Heart left ventricle (tissue), 16 donors: ENCODE measurements at places on chromosomes 6 and 20. TPM values are rescaled to one million over a fixed set of nuclear protein-coding genes. Genes with fewer than 3 reads are reported as not detected.
A peak's percentile ranks its signal among the peaks of the same experiment; 100 is the strongest.

RREB1 gene
- polyA plus RNA-seq: 9.1 TPM

DNA sequence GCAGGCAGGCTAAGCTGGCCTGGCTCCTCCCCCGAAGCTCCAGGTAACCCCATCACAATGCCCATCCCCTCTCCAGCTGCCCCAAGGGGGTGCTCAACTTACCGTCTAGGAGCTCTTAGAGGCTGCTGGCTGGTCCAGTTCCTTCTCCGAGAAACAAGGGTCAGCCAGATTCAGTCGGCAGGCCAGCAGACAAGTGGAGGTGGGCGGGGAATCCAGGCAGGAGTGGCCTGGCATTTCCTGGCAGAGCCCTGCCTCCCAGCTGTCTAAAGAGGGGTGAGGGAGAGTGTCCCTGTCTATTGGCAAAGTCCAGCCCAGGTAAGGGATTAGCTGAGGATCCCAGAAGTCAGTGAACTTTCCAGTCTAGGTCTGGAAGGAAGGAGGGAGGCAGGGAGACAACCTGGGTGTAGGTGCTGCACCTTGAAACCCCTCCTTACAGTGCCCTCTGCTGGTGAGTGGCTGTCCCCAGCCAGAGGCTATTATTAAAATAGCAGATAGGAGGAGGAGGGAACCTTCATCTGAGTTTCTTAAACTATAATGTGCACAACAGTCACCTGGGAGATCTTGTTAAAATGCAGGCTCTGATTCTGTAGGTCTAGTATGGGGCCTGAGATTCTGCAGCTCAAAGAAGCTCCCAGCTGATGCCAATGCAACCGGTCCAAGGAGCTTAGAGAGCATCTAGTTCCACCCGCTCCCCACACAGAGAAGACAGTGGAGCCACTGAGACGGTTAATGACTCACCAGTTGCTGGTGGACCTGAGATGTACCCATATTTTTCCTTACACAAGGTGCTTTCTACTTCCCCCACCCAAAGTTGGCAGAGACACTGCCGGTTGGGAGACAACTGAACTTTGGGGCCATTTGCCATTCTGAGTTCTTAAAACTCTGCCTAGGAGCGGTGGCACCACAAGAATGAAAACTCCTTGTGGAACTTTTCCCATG is at the start of gene UNC5CL:
UNC5CL (minus strand) TSS at position 162 of the 939 bp plus-strand sequence. CDS start 4,147 bp downstream, outside the sequence.
- no peak for DNase-seq

GRCh38 chr6:91500689-91501303 is 913.9 kb upstream of the MAP3K7 start:
- no peak for DNase-seq

LKAAEAR1 gene
- polyA plus RNA-seq: not detected

DNA sequence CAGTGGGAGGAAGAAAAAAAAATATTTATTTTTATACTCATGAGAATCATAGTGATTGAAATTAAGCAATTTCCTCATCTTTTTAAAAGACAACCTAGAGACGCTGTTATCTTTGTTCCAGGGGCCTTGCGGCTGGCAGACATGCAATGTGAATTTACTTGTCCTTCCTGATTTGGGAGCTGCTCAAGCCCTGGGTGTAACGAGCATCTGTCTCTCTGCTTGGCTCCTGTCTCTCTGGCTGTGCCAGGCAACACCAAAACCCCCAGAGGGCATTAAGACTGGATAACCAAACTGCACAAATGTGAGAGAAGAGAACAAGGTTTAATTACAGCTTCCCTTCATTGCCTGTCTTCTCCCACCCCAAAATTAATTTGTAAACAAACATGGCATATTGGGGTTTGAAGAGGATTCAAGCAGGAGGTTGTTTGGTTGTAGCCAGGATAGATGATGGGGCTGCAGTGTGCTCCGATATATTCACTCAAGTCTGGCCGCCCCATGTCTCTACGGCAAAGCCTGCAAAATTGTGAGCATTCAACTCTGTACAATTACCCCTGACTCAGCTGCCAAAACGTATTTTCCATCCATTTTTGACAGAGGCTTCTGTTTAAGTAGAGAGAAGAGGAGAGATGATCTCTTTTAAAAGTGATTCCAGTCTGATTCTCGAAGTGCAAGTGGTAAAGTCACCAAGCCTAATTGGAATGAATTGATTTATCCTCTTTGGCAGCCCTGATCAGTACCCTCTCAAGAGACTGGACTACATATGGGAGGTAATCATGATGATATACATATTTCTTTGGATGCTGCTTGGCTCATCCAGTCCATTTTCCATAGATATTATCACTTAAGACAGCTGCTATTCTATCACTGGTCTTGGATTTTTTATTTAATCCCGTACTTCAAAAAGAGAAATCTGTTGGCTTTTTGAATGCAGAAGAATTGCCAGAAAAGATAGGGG is 170.2 kb downstream of the SLC24A3 start:
- no peak for DNase-seq

VPS16 gene
- 19.8 TPM for polyA plus RNA-seq

DNA sequence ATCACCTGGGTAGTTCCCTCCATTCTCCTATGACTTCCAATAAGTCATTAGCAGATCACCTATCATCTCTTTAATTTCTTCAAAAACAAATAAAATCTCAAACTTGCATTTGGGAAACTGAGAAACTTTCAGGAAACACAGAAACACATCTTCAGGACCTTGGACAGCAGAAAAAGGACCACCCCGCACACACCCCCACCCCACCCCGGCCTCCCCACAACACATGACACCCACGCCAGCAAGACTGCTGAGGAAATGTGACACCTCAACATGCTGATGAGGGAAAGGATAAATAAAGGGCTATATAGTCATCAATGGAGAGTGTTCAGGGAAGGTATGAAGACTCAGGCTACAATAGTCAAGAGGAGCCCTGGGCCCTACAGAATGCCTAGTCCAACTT is 15.6 kb upstream of the TRIM39 start:
- no peak for DNase-seq

FERMT1 gene
- polyA plus RNA-seq: 0.15 TPM

DNA sequence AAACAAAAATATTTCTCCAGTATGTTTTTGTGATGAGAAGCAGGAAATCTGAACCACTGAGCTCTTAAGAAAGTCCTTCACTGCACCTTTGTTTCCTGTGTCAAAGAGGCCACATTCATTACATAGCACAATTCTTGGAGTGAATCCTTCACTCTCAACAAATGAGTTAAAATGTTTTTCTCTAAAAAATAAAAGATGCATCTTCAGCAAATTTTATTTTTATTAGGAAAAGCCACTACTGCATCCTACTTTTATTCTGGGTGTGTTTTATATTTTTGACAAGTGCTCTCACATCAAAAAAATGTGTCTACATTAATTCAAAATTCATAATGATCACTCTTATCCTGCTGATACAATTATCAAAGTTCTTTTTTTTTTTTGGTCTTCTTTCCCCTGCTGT is 76.3 kb downstream of the PLCB4 start:
- DNase-seq: no peak

STX11 gene
- 4.7 TPM for polyA plus RNA-seq

DNA sequence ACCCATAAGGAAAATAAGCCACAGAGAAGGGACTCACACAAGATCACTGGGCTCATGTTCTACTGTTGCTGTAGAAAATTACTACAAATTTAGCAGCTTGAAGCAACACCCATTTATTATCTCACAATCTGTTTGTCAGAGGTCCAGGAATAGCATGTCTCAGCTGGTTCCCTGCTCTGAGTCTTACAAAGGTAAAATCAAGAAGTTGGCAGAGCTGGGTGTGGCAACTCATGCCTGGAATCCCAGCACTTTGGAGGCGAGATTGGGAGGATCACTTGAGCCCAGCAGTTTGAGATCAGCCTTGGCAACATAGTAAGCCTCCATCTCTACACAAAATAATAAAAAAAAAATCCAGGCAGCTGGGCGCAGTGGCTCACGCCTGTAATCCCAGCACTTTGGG is 28.5 kb upstream of the ZNF831 start:
- no peak for DNase-seq

GRCh38 chr6:108227290-108227689 is 33.5 kb downstream of the SNX3 start:
- DNase-seq: no peak

- DNase-seq: no peak
Observed at GRCh38 chr6:17178326-17178725, 76.5 kb downstream of the STMND1 start.

DNA sequence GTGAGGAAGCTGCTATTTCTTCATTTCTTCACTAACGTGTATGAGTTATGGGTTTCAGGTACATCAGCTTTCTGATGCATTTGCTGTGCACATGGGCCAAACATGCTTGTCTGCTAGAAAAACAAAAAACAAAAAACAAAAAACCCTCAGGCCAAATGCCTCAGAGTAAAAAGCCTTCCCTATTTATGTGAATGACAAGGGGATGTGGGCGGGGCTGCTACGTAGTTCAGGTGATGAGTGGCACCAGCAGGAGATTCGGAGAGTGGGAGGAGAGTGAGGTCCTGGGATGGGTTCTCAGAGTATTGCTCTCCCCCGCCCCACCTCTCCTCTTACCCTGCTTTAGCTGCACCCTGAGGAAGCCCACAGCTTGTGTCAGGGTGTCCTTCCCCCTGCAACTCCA is 596.8 kb upstream of the JAG1 start:
- DNase-seq: no peak

- no peak for DNase-seq
Observed at GRCh38 chr6:11341867-11342266, 109.4 kb upstream of the NEDD9 start.

DNA sequence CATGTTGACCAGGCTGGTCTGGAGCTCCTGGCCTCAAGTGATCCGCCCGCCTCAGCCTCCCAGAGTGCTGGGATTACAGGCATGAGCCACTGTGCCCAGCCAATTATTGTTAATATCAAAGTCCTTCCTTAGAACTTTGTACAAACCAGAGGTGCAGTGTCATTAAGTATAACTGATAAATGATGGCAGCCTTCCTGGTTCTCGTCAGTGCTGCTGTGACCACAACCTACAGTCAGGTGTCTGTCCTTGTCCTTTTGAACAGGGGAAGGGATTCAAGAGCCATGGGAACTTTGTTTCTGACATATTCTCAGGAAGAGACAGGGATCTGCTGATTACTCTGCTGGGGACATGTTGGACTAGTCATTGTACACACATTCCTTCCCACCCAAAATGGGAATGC is 103.2 kb upstream of the TIAM2 start:
- DNase-seq: no peak

GRCh38 chr20:20489054-20489453 is 121.2 kb downstream of the INSM1 start:
- no peak for DNase-seq

DNA sequence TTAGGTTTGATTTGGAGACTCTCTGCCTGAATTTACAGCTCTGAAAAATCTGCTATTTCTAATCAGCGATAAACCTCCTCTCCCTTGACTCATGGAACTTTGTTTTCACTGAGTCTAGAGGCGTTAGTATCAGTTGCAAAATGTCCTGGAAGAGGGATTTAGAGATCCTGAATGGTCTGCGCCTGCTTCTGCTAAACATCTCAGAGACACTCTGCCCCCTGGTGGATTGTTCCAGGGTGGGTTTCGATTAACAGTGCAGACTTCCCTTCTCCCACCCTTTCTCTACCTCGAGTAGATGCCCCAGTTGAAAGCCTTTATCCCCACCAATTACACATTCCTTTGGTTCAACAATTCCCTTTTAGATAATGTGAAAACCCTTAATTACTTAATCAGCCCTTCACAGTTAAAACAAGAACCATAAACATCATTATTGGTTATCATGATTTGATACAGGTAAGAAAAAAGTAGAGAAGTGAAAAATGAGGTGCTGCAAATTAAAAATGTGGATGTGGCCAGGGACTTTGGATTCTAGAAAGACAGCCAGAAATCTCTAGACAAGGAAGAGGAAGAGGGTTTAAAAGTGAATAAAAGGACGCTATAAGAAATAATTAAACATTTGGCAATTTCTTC is 5.5 kb downstream of the HTR1B start:
- peak; percentile 59 for DNase-seq

ADRM1 gene
- 87.2 TPM for polyA plus RNA-seq

AVP gene
- polyA plus RNA-seq: not detected

DNA sequence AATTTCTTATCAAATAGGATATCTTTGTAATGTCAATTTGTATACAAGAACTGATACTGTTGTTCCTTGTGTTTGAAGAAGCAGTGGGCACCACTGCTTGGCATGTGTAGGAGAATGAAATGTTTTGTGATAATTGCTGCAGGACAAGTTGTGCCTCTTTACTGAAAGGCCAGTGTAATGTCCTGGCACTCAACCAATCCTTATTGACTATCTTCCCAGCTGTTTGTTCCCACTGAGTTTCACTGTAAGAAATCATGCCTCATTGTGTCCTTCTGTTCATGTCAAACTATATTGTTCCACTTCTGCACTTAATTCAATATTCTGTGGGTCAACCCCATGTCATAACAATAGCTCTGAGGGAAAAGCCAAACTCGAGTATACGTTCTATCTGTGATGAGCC is 136.1 kb upstream of the FAM83B start:
- DNase-seq: no peak

ARHGAP40 gene
- 0.03 TPM for polyA plus RNA-seq

DNA sequence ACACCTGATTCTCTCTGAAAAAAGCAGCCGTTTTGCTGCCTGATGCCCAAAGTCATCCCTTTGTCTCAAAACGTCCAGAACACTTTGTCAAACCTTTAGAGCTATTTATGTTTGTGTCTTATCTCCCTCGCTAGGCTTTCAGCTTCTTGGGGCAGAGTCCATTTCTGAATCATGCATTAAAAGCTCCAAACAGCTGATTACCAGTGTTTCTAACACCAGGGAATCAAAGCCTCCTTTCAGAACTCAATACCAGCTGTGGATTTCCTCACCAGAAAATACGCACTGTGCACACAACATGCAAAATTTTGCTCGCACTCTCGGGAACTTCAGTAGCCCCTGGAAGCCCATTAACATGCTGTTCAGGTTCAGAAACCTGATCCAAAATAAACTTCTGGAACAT is 333.3 kb downstream of the HACE1 start:
- DNase-seq: no peak

CDH22 gene
- 0.42 TPM for polyA plus RNA-seq

- DNase-seq: no peak
Observed at GRCh38 chr6:14502551-14502950, 385.0 kb downstream of the CD83 start.

- no peak for DNase-seq
Observed at GRCh38 chr6:167892835-167893815, 66.4 kb downstream of the AFDN start.

DNA sequence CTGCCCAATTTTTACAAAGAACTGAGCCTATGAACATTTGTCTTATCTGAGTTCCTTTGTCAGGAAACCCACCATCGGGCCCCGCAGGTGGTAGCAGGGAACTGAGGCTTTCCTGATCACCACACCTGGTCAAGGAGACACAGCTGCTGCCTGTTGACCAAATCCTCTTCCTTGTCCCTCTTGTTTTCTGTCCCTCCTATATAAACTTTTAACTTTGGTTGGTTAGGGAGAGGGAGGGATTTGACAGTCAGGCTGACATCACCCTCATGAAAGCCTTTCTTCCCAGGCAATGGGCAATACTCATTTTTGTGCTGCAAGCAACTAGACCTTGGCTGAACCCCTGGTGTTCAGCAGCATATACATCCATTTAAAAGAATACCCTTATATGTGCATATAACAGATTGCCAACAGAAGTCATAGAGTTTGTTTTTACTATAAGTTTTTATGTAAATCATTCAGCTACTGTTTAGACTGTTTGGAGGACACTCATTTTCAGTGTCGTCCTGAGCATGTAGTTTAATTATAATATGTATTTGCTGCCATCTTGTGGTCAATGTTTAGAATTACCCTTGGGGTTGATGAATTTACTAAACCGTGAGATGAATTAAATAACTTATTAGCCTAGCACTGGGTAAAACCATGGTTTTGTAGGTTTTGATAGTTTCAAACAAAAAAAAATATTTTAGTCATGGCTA is 17.0 kb downstream of the CRISP1 start:
- no peak for DNase-seq

- DNase-seq: no peak
Observed at GRCh38 chr6:21441386-21441785, 152.2 kb upstream of the SOX4 start.
